CD4-positive, alpha-beta T cell (primary cell): ENCODE measurements at places on chromosomes 3 and 15. TPM values are rescaled to one million over a fixed set of nuclear protein-coding genes. Genes with fewer than 3 reads are reported as not detected.
A peak's percentile ranks its signal among the peaks of the same experiment; 100 is the strongest.

DNA sequence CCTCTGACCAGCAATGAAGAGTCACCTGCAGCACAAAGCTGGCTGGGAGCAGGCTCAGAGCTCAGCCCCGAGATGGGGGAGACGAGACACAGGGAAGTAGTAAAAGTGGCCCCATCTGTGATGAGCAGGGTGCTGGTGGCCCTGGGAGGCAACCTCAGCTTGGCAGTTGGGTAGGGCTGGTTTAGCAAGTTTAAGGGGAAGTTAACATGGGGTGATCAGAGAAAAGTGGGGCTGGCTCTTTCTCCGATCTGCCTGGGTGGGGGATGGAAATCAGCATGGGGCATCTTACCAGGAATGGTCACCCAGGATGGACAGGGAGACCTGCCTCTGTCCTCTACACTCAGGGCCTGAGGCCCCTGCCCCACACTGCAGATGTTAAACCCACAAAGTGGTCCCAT is 29.9 kb upstream of the SFMBT1 start:
- H3K4me1 ChIP-seq: peaks cover 25% of the 10 kb centered on the region
- H3K27me3 ChIP-seq: no peaks in the 10 kb centered on the region
- no peak for DNase-seq
- H3K27ac ChIP-seq: no peak overlapping the region

- peak overlapping the region; percentile 53 for H3K4me3 ChIP-seq
- no peak for DNase-seq
- peaks cover 13% of the 10 kb centered on the region for H3K4me1 ChIP-seq
- peaks cover under 1% of the 10 kb centered on the region for H3K36me3 ChIP-seq
- H3K27ac ChIP-seq: no peak overlapping the region
These were observed 21.4 kb downstream of the FEM1B start for GRCh38 chr15:68298882-68299381.

DNA sequence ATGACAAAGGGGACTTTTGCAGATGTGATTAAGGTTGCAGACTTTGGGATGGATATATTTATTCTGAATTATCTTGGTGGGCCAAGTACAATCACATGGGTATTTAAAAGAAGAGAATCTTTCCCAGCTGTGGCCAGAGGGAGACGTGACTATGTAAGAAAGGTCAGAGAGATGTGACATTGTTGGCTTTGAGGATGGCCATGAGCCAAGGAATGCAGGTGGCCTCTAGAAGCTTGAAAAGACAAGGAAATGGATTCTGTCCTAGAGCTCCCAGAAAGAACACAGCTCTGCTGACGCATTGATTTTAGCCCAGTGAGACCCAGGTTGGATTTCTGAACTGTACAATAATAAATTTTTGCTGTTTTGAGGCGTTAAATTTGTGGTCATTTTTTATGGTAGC is 616.0 kb upstream of the TBL1XR1 start:
- DNase-seq: no peak
- no peaks in the 10 kb centered on the region for H3K27me3 ChIP-seq

BOC gene
- not detected for total RNA-seq

DNA sequence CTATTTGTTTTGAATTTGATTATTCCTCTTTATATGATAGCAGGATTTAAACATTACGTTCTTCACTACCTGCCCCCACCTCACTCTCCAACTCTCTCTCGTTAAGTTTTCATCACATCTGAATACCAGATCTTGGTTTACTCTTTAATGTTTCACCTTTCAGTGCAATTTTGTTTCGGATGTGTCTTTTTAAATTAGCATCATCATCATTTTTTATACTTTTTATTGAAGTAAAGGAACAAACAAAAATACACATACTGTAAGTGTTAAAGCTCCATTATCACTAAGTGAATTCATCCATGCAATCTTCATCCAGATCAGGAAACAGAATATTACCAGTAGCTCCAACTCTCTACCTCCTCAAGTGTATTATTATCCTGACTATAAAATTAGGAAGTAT is 310.6 kb downstream of the C3orf38 start:
- H3K36me3 ChIP-seq: no peaks in the 10 kb centered on the region
- H3K27ac ChIP-seq: no peak overlapping the region
- no peaks in the 10 kb centered on the region for H3K27me3 ChIP-seq
- DNase-seq: no peak

- H3K36me3 ChIP-seq: peaks cover 49% of the 10 kb centered on the region
- H3K4me3 ChIP-seq: no peak overlapping the region
- H3K4me1 ChIP-seq: peaks cover 5% of the 10 kb centered on the region
- DNase-seq: no peak
- no peak overlapping the region for H3K27ac ChIP-seq
These were observed 82.6 kb upstream of the CSPG5 start for GRCh38 chr3:47661121-47661752.

MAGEL2 gene
- total RNA-seq: not detected

GCSAM gene
- total RNA-seq: 6.5 TPM

DNA sequence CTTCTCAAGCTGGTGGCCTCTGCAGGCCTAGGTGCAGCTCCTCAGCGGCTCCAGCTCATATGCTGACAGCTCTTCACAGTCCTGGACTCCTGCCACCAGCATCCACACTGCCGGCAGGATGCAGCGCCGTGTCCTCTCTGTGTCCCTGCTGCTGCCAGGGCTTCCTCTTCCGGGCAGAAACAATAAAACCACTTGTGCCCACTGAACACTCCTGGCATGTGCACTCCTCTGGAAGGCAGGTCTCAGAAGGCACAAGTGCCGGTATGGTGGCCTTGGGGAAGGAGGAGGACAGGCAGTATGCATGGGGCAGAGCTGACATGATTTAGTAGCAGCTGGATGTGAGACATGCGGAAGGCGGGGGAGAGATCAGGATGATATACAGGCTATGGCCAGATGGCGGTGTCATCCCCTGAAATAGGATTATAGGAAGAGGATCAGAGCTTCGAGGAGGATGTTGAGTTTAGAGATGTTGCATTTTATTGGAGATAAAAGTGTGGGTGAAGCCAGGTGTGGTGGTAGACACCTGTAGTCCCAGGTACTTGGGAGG is 7.5 kb upstream of the MAN2A2 start:
- no peak overlapping the region for H3K4me3 ChIP-seq
- DNase-seq: no peak
- H3K4me1 ChIP-seq: no peaks in the 10 kb centered on the region
- H3K36me3 ChIP-seq: no peaks in the 10 kb centered on the region
- H3K27me3 ChIP-seq: no peaks in the 10 kb centered on the region

- no peaks in the 10 kb centered on the region for H3K4me1 ChIP-seq
- no peaks in the 10 kb centered on the region for H3K36me3 ChIP-seq
- no peak overlapping the region for H3K4me3 ChIP-seq
- H3K27me3 ChIP-seq: peaks cover 6% of the 10 kb centered on the region
These were observed 15.4 kb upstream of the LARP6 start for GRCh38 chr15:70869346-70869745.

DNA sequence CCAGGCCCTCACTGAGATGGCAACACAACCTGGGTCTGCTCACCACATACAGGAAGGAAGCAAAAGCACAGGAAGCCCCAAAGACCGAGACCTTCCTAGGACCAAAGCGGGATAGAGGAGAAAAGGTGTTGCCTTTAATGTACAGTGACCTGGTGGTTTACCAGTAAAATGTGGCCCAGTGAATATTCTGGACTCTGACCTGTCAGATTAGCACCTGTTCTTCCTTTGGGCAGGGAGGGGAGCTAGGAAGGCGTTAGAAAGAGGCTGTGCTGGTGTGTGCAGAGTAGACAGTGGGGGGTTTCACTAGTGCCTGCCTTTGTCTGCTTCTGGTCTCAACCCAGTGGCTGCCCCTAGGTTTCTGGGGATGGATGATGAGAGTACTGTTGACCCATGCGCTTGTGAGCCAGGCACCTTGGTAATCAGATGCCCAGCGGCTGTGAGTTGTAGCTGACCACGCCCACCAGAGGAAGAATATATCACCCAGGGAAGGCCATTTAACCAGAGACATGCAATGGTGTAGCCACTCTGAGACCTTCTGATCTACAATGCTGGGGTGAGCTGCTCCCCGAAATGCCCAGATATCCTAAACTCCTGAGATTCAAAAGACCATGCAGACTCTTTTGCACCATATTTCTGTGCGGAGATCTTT is 90.1 kb upstream of the NEO1 start:
- DNase-seq: no peak
- H3K36me3 ChIP-seq: no peaks in the 10 kb centered on the region
- no peak overlapping the region for H3K27ac ChIP-seq

DLL4 gene
- 0.11 TPM for total RNA-seq

- H3K4me1 ChIP-seq: peaks cover 21% of the 10 kb centered on the region
- no peaks in the 10 kb centered on the region for H3K27me3 ChIP-seq
- no peak overlapping the region for H3K27ac ChIP-seq
- H3K4me3 ChIP-seq: no peak overlapping the region
These were observed 115.6 kb upstream of the MANF start for GRCh38 chr3:51269466-51269865.

SNTN gene
- not detected for total RNA-seq

GRCh38 chr15:39922462-39923092 is 2.5 kb upstream of the GPR176 start:
- peaks cover 28% of the 10 kb centered on the region for H3K27me3 ChIP-seq
- no peaks in the 10 kb centered on the region for H3K36me3 ChIP-seq
- H3K4me3 ChIP-seq: no peak overlapping the region
- no peak overlapping the region for H3K27ac ChIP-seq
- H3K4me1 ChIP-seq: peaks cover 21% of the 10 kb centered on the region

DNA sequence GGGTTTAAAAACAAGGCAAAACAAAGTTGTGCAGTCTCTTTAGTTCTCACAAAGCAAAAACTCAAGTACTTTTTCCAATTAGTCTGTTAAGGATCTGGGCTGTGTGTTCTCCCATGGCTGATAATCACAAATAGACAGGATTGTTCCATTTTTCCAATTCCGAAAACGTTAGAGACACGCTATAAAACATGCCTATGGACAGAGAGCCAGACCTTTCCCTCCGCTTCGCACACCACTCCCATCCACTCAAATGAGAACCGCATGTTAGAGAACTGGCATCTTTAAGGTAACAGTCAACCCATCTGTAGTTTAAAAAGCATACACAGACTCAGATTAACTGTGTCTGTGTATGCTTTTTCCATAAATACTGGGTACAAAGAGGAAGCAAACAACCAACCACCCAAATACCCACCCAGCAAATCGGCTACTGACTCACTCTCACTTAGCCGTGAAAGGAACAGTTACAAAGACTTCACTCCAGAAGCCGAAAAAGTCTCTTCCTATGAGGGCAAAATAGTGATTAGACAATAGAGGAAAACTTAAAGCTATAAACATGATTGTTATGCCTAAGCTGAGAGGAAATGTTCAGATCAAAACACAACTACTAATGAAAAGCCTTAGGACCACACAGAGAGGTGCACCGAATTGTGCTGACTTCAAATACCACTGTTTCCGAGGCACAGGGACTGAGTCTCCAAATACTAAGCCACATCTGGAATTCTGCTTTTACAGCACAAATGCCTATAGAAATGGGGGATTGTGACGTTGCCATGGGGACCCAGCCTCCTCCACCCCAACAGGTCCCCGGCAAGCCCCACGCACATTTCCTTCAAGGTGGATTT is 36.1 kb downstream of the IL17RD start:
- no peak overlapping the region for H3K27ac ChIP-seq
- H3K36me3 ChIP-seq: no peaks in the 10 kb centered on the region
- H3K27me3 ChIP-seq: no peaks in the 10 kb centered on the region
- H3K4me1 ChIP-seq: peaks cover 5% of the 10 kb centered on the region
- H3K4me3 ChIP-seq: no peak overlapping the region

- H3K36me3 ChIP-seq: no peaks in the 10 kb centered on the region
- H3K4me1 ChIP-seq: no peaks in the 10 kb centered on the region
- no peak overlapping the region for H3K4me3 ChIP-seq
- DNase-seq: no peak
- H3K27me3 ChIP-seq: no peaks in the 10 kb centered on the region
These were observed 10.3 kb downstream of the PRR20G start for GRCh38 chr3:127277561-127277960.

- H3K4me1 ChIP-seq: no peaks in the 10 kb centered on the region
- H3K27me3 ChIP-seq: no peaks in the 10 kb centered on the region
- H3K27ac ChIP-seq: no peak overlapping the region
- peak; percentile 17 for DNase-seq
These were observed 8.0 kb downstream of the MAP2K5 start for GRCh38 chr15:67550522-67550921.

GRCh38 chr3:169041677-169042171 is 621.8 kb downstream of the MECOM start:
- no peak overlapping the region for H3K27ac ChIP-seq
- no peak for DNase-seq
- no peaks in the 10 kb centered on the region for H3K27me3 ChIP-seq
- no peak overlapping the region for H3K4me3 ChIP-seq
